Stimulated activated CD4-positive, alpha-beta T cell treated with anti-CD3 and anti-CD28 coated beads, TNF-alpha, amount 100 ng/mL, for 48 hours (primary cell): ENCODE measurements at places on chromosomes 4 and X.

DNA sequence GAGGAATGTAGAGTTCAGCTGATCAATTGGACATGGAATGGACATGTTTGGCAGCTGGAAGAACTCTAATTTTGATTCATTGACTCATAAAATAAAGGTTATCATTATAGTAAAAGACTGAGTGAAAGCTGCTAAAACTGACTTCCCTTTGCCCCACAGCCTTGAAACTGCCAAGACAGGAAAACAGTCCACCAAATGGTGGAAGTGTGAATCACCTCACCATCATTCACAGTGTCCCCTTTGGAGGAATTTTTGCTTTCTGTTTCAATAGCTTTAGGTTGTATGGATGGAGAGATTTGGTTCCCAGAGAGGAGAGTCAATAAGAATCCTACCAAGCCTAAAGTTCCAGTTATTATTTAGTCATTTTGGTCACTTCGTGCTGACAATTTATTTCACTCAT is 20.8 kb upstream of the FREM3 start:
- no peak for DNase-seq

- DNase-seq, result no peak
Measured at GRCh38 chr4:38461342-38461741, 202.7 kb upstream of the KLF3 start.

DNA sequence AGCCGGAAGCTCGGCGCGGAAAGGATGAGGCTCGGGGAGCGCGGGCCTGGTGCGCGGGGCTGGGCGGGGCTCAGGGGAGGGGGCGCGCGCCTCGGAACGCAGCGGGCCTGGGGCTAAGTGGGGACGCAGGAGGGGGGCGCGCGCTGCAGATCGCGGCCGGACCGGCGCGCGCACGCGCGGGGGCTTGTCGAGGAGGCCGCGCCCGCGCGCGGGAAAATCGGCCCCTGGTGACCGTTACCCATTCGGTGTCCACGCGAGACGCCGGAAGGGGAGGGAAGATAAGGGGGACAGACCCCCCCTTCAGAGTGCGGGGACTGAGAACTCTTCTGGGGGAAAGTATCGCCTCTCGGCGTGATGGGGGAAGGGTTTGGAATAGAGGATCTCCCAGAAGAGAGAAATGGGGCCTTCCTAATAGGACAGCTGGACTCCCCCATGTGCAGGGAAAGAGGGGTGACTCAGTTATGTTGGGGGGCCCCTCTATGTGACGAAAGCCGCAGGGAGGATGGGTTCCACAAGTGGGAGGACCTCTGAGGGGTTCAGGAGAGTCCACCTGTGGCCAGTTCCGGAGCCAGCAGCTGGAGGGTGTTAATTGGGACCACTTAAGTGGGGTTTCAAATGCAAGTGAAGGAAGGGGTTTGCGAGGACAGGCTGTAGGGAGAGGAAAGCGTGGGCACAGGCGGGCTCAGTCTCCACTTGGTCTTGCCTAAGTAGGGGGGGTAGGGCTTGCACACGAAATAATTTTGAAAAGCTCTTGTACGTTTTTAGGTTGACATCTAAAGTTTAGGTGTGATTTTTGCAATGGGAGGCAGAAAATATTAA is 584 bp downstream of the SUV39H1 start:
- DNase-seq, result no peak

DNA sequence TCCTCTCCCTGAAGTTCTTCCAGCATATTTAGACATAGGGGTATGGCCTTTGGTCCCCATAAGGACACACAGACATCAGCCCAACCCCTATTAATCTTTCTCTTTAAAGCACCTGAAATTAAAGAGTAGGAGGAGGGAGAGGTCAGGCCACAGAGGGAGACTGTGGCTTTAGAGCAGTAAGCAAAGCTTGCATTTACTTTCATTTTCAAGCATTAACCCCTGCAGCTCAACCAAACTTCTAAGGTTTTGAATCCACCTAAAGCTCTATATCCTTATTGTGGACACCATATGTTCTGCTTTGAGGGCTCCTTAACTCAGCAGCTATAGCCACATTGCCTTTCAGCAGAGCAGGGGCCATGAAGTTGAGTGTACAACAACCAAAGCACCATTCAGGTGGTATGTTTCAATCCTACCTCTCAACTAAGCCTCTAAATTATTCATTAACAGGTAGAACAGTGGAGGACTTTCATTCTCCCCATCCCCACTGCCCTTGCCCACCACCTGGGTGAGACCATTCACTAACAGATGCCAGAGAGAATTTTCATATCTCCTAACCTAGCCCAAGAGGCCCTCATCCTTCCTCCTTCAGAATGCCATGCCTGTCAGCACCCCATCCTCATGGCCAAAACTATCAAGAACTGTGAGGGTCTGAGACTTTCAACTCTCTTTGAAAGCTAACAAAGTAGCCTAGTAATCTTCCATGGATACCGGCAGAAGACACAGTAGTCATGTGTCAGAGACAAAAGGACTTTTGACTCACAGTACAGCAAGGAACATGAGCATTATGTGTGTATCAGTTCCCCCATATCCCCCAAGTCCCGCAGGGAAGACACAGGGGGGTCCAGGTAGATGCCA is 20.8 kb downstream of the LIN54 start:
- DNase-seq, result no peak

- no peak for DNase-seq
Measured at GRCh38 chr4:107757864-107758476, 37.9 kb upstream of the PAPSS1 start.

- no peak for DNase-seq
Measured at GRCh38 chrX:18041656-18042055, 179.0 kb downstream of the BEND2 start.

DNA sequence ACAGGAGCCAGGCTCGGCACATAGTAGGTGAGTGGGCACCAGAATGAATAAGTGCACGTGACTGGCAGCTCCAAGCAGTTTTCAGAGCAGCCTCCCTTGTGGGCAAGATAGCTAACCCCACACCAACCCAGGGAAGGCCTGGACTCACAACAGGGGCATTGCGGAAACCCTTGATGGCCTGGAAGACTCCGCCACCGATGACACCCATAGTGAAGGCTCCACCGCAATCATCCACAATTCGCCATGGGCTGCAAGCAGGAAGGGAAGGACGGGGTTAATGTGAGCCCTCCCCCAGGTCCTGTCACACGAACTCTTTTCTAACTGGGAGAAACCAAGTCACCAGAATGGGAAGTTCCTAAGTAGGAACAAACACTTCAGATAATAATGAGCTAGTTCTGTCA is 957 bp downstream of the TIMM17B start:
- DNase-seq, result no peak

- DNase-seq, result no peak
Measured at GRCh38 chr4:73895201-73896175, 26.3 kb downstream of the CXCL1 start.

GRCh38 chr4:123350191-123350544 is 46.4 kb upstream of the SPRY1 start:
- DNase-seq, result no peak

DNA sequence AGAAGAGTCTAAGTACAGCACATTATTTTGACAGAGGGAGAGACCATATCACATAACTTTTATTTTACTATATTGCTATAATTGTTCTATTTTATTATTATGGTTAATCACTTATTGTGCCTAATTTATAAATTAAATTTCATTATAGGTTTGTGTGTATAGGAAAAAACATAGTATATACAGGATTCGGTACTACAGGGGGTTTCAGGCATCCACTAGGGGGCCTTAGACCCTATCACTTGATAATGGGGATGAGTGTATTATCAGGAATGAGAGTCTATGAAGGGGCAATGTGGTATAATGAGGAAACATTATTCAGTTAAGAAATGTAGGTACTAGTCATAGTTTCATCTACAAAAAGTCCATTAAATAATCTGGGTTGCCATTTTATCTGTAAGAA is 833.1 kb downstream of the C4orf33 start:
- DNase-seq, result no peak

GRCh38 chrX:105173071-105173470 is 47.4 kb downstream of the TEX13A start:
- DNase-seq, result no peak

GRCh38 chrX:55777596-55777995 is 60.0 kb downstream of the RRAGB start:
- DNase-seq, result no peak

DNA sequence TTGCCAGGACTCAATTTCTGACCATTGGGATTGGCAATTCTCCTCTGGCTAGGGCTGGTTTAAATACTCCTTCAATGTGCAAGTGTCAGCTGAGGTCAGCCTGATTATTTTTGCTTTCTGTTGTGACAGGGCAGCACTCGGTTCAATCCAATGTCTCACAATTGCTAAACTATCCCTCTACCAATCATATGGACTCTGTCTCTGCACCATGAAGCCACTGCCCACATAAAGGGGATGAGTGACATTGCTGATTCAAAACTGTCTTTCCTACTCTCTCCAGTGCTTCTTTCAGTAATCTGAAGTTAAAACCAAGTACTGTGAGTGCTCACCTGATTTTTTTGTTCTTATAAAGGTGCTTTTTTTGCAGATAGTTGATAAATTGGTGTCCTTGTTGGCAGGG is 1030.7 kb downstream of the GLUD2 start:
- no peak for DNase-seq

GRCh38 chr4:147984065-147984777 is 252.3 kb downstream of the ARHGAP10 start:
- no peak for DNase-seq

DNA sequence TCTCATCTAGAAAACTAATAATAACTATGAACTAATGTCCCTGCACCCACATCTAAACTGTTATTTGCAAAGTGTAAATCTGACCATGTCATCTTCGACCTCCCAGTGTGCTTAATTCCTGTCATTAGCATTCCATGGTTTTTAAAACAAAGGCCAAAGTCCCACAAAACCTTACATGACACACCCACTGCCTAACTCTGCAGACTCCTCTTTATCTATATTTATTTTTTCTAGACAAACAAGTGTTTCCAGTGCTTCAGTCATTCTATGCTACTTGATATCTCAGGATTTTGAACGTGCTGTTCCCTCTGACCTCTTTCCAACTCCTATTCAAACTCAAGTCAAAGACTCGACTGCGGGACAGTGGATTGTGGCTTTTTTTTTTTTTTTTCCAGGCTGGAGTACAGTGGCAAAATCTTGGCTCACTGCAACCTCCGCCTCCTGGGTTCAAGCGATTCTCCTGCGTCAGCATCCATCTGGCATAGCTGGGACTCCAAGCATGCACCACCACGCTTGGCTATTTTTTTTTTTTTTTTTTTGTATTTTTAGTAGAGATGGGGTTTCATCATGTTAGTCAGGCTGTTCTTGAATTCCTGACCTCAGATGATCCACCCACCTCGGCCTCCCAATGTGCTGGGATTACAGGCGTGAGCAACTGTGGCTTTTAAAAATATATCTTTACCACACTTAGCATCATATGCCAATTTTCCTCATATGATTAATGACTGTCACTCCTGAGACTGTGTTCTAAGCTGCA is 1511.0 kb downstream of the ARAP2 start:
- DNase-seq, result no peak

DNA sequence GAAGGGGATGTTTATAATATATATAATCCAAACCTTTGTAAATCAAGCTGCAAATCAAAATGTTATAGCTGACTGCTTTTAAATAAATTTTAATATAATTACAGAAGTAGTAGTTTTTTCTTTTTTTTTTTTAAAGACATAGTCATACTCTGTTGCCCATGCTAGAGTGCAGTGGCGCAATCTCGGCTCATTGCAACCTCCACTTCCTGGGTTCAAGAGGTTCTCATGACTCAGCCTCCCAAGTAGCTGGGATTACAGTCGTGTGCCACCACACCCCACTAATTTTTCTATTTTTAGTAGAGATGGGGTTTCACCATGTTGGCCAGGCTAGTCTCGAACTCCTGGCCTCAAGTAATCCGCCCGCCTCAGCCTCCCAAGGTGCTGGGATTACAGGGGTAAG is 178.7 kb downstream of the FBXW7 start:
- no peak for DNase-seq

- DNase-seq, result no peak
Measured at GRCh38 chrX:153775293-153776119, 5.3 kb upstream of the SRPK3 start.

DNA sequence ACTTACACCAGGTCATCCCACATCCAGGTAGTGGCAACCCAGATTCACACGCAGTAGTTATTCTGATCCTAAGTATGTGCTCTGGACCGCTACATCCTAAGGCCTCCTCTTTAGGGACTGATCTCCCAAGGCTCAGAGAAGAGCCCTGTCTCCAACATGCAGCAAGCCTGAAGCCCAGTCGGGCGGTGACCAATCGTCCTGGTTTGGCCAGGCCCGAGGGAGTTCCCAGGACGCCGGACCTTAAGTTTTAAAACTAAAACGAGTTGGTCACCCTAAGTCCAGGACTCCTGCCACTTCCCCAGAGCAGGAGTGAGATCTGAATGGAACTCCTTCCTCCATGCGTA is 385 bp downstream of the LYAR start:
- DNase-seq, result no peak
